IMR-90 (cell line): ENCODE measurements at places on chromosomes 6 and 20.
A peak's percentile ranks its signal among the peaks of the same experiment; 100 is the strongest.

DNA sequence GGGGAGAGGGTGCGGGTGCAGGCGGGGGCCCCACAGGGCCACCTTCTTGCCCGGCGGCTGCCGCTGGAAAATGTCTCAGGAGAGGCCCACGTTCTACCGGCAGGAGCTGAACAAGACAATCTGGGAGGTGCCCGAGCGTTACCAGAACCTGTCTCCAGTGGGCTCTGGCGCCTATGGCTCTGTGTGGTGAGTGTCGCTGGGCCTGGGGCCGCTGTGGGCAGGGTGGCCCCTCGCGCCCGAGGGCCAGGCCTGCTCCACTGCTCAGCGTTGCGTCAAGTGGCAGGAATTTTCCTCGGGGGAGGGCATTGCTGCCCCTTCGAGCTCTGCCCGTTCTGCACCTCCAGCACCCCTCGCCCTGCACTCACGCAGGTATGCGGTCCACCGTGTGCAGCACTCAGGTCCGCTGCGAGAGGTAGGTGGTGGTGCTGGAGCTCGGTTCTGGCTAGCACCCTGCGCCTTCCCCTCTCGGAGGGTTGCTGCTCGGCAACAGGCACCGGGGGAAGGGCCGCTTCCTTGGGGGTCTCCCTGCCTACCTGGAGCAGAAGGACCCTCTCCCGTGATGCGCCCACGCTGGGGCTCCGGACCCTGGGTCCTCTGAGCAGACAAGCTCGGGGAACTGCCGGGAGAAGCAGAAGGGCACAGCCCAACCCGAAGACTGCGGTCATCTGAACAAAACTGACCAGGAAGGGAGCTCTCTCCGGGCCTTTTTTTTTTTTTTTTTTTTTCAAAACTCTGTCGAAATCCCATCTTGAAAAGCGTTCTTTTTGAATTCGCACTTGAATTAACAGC is 674 bp downstream of the MAPK14 start:
- peak; percentile 12 for DNase-seq

GRCh38 chr20:34579191-34579978 is 20.9 kb downstream of the MAP1LC3A start:
- DNase-seq, result peak; percentile 82

GRCh38 chr6:33446356-33446755 is 8.0 kb upstream of the ZBTB9 start:
- no peak for DNase-seq

- no peak for DNase-seq
These were observed 199.9 kb upstream of the PRDM1 start for GRCh38 chr6:105886066-105886813.

DNA sequence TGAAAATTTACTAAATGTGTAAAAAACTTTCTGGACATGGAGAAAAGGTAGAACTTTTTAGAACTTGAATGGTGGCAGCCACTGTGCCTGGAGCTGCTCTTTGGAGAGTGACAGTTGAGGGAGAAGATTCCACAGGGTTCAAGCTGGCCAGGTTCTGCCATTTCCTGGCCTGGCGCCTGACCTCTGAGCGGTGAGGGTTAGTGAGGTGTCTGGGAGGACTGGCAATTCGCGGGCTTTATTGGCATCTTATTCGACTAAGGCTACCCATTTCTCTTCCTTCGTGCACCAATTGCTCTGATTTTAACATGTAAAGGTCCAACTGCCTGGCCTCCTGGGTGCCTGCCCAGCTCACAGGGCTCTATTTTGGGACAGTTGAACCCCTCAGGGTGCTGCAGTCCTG is 2.4 kb downstream of the SNAI1 start:
- DNase-seq, result no peak

- peak; percentile 14 for DNase-seq
These were observed 222.8 kb upstream of the PLN start for GRCh38 chr6:118325220-118325860.

GRCh38 chr6:130409418-130410100 is 43.7 kb downstream of the TMEM200A start:
- peak; percentile 62 for DNase-seq

DNA sequence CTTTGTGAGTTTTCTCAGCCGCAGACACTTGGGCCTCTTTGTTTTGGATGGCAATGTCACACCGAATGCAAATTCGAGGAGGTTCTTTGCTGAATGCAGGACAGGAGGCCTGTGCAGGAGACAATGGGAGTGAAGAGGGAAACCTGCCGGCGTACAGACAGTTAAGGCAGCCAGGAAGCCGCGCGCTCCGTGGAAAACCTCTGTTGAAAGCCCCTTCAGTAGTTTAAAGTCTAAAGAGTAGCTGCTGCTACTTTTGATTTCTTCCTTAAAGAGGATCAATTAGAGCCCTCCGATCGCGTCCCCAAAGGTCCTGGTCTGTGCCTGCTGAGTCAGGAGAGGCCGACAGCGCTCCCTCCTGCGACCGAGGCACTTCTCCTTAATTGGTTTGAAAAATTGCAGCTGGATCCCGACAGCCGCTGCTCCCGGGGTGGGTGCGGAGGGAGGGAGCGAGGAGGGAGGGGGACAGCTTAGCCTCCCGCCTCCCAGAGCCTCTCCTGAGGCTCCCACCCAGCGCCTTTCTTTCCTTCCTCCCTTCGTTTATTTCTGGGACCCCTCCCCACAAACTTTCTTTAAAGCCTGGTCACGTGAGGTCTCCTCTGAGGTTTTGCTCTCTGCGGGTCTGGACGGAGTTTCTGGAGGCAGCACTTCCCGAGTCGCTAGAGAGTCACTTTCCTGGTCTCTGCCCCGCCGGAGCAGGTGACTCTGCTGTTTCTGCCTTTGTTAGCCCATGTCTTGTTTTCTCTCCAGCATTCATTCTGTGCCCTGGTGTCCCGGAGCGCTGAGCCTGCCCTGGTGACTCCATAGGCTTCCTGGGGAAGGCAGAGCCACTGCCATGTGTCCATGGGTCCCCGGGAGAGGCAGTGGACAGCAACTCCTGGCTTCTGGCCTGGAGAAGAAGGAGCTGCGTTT is 22.3 kb upstream of the RPP40 start:
- DNase-seq, result peak; percentile 30

- no peak for DNase-seq
These were observed 262.8 kb upstream of the MAP3K7 start for GRCh38 chr6:90849686-90850085.

DNA sequence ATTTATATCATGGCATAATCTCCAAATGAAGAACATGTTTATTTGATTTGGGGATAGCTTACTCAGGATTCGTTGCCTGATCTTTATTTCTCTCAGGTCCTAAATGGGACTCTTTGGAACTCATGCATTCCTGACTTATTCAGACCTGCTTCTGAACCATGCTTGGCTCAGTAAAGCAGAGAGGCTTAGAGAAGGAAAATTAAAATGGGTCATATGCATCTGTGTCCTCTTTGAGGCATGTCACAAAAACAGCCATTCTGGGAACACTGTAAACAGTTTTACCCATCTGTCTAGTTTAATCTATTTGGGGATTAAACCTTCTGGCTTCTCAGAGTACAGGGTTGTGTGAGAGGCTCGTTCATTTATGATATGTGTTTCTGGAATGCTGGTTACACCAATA is 1017.3 kb downstream of the KIF16B start:
- DNase-seq, result no peak

GRCh38 chr6:19554356-19555225 is 282.6 kb upstream of the ID4 start:
- DNase-seq, result no peak

DNA sequence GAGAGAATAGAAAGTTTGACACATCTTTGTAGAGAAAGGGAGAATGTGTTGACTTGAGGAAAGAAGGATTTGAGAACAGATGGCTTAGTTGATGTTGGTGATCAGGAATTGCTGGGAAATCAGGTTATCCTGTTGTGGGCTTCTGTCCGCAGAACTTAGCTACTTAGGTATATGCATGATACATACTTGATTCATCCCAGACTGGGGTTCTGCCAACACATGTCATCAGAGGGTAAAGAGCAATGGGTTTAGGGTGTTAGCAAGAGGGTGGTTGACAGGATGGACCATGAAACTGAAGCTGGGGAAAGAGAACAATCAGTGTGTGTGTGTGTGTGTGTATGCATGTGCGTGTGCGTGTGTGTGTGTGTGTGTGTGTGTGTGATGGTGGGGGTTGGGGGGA is 50.6 kb upstream of the NELFCD start:
- no peak for DNase-seq

DNA sequence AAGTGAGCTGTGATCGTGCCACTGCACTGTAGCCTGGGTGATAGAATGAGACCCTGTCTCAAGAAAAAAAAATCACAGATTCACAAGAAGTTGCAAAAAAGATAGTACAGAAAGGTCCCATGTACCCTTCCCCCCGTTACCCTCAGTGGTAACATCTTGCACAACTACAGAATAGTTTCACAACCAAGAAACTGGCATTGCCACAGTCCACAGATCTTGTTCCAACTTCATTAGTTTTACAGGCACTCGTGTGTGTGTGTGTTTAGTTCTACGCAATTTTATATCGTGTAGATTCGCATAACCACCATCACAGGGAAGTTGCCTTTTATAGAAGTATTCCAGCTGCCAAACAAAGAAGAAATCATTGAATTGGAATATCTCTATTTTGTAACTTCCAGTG is 19.1 kb downstream of the SPATA2 start:
- no peak for DNase-seq

DNA sequence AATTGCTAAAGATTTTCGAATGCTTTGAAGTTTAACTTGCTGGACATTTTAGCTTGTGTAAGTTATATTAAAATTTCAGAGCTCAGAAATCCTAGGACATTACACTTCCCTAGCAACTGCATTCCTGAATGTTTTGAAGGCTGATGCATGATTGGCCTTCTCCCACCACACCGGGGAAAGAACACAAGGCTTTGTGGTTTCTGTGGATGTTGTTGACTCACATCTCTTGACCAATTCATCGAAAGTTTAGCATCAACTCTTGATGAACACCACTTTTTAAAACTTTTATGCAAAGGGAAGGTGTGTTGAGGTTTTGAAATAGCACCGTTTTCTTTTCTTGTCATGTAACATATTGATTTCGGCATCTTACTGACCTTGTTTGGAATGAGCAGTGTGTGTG is 81.1 kb downstream of the RIMS1 start:
- DNase-seq, result peak; percentile 13
